ENCODE measurements at places on chromosomes 12 and 14. TPM values are rescaled to one million over a fixed set of nuclear protein-coding genes. Genes with fewer than 3 reads are reported as not detected.

DNA sequence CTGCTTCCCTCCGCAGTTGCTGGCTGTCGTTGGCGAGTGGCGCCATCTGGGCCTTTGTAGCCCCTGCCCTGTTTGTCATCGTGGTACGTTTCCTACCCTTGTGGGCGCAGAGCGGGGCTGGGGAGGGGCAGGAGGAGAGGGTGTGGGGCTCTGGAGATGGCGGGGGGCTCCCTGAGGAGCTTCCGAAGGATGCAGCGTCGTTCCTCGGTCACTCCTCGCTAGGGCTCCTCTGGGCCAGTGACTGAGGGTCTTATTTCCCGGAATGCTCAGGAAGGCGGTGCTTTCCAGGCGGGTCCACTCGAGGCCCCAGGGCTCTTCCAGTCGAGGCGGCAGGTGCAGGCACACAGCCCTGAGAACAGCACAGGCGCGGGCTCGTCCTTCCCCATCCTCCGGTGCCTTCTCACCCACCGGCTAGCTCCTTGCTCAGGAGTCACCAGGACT is 167.1 kb downstream of the ADGRD1 start:
- no peak overlapping the region for H3K4me3 ChIP-seq
- peaks cover 8% of the 10 kb centered on the region for H3K4me1 ChIP-seq

Gene SLC6A15
- total RNA-seq: 123 TPM

Gene LAG3
- 7.3 TPM for total RNA-seq

DNA sequence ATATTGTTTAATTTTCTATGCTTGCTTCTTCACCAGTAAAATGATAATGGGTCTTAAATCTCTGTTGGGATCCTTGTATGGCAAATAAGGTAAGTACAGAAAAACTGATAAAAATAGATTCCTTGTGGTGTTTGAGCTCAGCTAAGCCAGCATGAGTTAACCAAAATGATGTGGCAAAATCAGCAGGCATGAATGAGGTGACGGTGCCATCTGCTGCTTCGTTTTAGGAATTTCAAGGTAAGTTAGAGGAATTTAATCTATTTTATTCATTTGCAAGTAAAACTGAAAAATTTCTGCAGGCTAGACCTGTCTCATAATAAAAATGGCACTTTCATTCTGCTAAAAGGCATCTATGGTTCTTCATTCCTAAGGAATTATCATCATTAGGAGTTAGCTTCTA is 10.0 kb upstream of the CLEC7A start:
- no peaks in the 10 kb centered on the region for H3K36me3 ChIP-seq
- no peaks in the 10 kb centered on the region for H3K4me1 ChIP-seq
- no peak overlapping the region for H3K4me3 ChIP-seq
- DNase-seq: peak; percentile 25
- no peaks in the 10 kb centered on the region for H3K27me3 ChIP-seq
- H3K27ac ChIP-seq: no peak overlapping the region

DNA sequence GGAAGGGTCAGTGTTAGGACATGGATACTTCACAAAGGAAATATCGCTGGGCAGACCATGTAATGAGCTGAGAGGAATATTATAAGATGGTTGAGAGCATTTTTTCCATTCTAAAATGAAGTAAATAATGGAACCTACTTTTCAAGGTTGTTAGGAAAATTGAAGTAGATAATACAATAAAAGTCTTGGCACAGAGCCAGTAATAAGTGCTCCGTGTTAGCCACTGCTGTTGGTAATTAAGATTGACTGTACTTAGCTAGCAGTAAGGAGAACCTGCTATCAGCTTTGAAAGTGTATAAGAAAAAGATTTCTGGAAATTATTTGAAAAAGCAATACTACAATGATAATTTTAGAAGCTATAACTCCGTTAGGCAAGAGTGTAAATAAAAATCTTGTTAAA is 77.6 kb downstream of the SCAF11 start:
- no peak overlapping the region for H3K4me3 ChIP-seq
- peaks cover 2% of the 10 kb centered on the region for H3K4me1 ChIP-seq
- no peaks in the 10 kb centered on the region for H3K27me3 ChIP-seq
- DNase-seq: no peak
- no peaks in the 10 kb centered on the region for H3K36me3 ChIP-seq
- H3K27ac ChIP-seq: no peak overlapping the region

GRCh38 chr14:67267576-67268328 is 26.5 kb downstream of the PALS1 start:
- no peak for DNase-seq
- H3K4me1 ChIP-seq: peaks cover 6% of the 10 kb centered on the region
- no peaks in the 10 kb centered on the region for H3K36me3 ChIP-seq
- peaks cover 2% of the 10 kb centered on the region for H3K27me3 ChIP-seq
- no peak overlapping the region for H3K4me3 ChIP-seq
- H3K27ac ChIP-seq: no peak overlapping the region

- H3K4me3 ChIP-seq: no peak overlapping the region
- no peak for DNase-seq
- no peaks in the 10 kb centered on the region for H3K36me3 ChIP-seq
- H3K27me3 ChIP-seq: no peaks in the 10 kb centered on the region
- peaks cover 4% of the 10 kb centered on the region for H3K4me1 ChIP-seq
Observed at GRCh38 chr14:20512177-20512905, 7.0 kb downstream of the RNASE10 start.

- H3K4me1 ChIP-seq: peaks cover 9% of the 10 kb centered on the region
- no peak for DNase-seq
- H3K27me3 ChIP-seq: peaks cover 46% of the 10 kb centered on the region
- peak overlapping the region; percentile 64 for H3K4me3 ChIP-seq
- H3K27ac ChIP-seq: no peak overlapping the region
- H3K36me3 ChIP-seq: peaks cover 4% of the 10 kb centered on the region
Observed at GRCh38 chr12:106583242-106584103, 669 bp downstream of the RFX4 start.

Gene TROAP
- total RNA-seq: 11.7 TPM

GRCh38 chr14:63901434-63902085 is 48.8 kb downstream of the SYNE2 start:
- H3K36me3 ChIP-seq: peaks cover 8% of the 10 kb centered on the region
- DNase-seq: no peak
- H3K27ac ChIP-seq: no peak overlapping the region
- no peak overlapping the region for H3K4me3 ChIP-seq
- H3K4me1 ChIP-seq: peaks cover 14% of the 10 kb centered on the region
- H3K27me3 ChIP-seq: peaks cover 3% of the 10 kb centered on the region
